ENCODE measurements at places on chromosomes 3 and 15.

GRCh38 chr3:96796101-96796500 is 18.3 kb upstream of the EPHA6 start:
- no peak for DNase-seq

DNA sequence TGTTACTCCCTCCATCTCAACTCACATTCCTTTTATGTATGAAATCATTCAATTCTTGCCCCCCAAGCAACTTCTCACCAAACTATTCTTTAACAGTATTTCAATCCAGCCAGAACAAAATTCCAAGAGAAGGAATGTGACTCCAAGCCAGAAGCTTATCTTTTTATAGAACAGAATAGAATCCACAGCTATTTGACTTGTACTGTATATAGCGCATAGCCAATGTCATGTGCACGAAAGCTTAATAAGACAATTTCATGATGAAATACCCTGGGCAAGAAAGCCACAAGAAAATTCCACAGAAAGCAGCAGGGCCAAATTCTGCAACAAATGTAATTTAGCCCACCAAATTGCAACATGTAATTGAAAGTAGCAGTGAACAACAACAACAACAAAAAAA is 127.6 kb upstream of the UBE2E2 start:
- no peak for DNase-seq

DNA sequence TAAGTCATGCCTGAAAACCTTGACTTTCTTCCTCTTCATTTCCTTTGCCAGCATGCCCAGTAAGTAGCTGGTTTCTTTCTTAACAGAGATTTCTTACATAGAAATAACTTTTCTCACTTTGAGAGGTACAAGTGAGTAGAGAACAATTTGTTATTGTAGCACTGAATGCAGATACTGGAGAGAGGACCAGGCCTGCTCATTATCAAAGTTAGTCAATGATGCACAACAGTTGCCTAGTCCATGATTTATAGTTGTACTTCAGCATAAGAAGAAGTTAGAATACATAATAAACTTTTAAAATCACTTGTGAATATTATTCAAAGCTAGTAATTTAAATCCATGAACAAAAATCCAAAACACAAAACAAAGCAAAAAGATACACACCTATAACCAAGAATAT is 213.0 kb downstream of the PCCB start:
- no peak for DNase-seq

GRCh38 chr3:186094271-186094670 is 14.6 kb downstream of the ETV5 start:
- DNase-seq: no peak

DNA sequence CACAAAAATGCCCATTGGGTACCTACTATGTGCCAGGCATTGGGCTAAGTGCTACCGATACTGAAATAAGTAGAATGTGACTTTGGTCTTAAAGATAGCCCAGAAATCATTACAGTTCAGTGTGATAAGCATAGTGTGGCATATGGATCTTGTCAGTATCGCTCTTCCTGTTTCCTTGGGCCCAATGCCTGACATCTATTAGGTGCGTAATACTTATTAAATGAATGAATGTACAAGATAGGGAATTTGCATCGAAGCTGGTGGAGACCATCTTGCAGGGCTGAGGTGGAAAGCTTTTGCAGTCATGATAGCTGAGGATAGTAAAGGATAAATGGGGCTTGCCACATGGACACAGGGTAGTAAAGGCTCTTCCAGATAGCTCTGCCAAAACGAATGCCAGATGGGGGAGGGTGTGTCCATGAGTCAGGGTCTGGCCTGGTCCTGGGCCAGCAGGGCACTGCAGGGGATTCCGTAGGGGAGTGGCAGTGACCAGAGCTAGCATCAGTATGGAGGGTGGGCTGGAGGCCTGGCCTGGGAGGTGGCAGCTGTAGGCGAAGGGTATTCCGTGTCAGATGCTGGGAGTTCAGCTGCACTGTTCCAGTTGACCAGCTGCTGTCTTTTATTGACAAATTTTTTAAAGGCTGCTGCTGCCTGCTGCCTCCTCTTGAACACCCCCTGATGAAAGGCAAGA is 23.5 kb downstream of the TSEN2 start:
- no peak for DNase-seq

DNA sequence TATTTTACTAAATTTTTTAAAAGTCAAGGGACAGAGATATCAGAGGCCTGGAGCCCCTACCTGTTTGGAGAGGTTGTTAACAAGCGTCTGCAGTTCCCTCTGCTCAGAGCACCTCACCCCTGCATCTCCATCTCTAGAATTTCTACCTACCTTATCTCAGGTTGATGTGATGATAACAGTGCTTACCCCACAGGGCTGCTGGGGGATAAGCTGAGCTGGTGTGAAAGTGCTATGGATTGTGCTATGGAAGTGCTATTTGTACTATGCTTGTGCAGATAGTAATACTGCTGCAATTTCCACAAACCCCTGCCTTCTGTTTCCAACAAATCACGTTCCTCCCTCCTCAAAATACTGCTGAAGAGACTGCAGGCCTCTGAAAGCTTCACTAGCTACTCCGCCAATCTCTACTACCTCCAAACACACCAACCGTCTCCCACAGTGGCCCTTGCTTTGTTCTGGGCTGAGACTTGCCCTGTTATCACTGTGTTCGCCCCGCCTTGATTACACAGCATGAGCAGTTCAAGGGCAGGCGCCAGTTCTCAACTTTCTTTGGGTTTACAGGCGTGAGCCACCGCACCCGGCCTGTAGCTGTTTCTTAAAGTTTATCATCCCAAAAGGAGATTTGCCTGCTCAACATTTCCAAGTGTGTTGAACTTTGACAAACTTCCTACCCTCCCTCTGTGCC is 28.4 kb upstream of the PARL start:
- no peak for DNase-seq

DNA sequence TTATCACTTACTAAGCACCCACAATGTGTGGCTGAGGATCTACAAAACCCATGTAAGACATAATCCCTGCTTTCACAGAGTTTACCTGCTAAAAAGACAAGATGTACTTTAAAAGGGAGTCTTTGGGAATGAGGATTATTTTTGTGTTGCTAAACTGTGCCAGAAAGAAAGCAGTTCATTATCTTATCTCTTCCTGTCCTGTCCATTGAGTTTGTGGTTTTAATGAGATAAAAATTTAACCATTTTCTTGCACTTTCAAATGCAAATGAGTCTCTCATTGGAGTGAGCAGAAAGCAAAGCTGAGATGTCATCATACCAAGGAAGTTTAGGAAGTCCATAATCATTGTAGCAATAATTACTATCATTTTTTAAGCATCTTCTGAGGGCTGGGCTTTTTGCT is 231.2 kb upstream of the ADAMTS9 start:
- DNase-seq: no peak

DNA sequence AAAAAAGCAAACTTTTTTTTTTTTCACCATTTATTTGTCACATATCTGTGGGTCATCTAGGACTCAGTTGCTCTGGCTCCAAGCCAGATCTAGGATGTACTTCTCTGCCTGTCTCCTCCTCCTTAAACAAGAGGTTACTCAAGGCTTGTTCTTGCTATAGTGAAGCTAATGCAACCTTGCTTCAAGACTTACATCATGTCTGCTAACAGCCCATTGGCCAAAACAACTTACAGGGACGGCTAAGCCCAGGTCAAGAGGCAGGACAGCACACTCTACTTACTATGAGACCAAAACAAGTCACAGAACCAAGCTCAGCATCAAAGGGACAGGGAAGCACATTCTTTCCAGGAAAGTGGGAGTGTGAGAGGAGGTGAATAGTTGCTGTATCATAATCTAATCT is 123.8 kb upstream of the BNIP2 start:
- no peak for DNase-seq

GRCh38 chr3:171351676-171352075 is 108.5 kb downstream of the TNIK start:
- no peak for DNase-seq

DNA sequence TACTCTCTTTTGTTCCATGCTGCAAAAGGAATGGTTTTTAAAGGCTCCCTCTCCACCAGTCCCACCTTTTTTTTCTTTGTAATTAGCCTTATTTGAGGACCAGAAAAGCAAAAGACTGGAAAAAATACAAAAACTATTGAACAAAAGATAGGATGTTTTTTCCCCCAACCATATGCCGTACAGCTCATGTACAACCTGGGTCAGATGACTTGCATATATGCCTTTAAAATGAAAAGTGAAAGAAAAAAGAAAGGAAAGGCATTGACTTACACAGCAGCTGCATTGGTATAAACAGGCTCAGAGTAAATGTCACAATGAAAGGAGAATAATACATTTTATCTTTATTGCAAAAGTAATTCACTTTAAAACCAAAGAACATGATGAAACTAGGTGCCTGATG is 69.5 kb upstream of the CMC1 start:
- no peak for DNase-seq

DNA sequence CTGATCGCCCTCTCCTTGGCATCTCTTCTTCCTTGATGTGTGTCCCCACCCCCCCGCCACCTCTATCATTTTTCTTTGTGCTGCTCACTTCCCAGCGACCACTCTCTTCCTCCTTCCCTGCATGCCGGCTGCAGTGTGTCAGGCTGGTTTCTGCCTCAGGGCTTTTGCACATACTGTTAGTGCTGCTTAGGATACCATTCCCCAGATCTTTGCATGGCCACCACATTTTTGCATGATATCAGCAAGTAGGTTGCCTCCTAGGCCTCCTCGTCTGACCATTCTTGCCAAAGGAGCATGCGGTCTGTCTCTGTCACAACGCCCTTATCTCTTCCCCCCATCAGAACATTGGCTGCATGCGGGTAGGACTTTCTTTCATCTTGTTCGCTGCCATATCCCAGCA is 12.5 kb downstream of the FBLN2 start:
- no peak for DNase-seq

DNA sequence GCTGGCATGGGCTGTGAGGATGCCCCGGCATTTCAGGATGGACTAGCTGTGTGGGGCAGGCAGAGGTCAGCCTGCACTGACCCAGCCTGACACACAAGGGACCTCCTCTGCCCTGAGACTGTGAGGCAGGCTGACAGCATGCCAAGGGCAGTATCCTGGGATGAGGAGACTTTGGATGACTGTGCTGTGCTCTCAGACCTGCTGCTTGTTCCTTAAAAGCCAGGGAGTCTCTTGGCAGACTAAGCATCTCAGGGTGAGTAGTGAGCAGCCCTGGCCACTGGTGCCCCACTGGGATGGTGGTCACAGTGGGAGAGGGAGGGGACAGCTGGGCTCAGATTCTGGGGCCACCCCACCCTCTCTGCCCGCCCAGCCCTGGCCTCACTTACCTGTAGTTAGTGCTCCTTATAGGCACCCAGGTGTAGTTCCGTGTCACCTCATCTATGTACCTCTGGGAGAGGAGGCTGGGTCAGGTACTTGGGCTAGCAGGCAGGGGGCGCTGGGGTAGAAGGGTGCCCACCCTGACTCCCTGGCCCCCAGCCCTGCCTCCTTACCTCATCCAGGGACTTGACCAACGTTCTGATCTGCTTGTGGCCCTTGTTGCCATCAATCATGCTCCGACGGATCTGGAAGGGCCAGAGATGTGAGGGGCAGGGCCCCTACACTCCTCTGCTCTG is 16.1 kb upstream of the TMEM115 start:
- no peak for DNase-seq

- DNase-seq: no peak
These were observed 108.1 kb downstream of the TPRA1 start for GRCh38 chr3:127482216-127483004.

GRCh38 chr15:63990454-63990853 is 55.8 kb downstream of the DAPK2 start:
- DNase-seq: no peak

DNA sequence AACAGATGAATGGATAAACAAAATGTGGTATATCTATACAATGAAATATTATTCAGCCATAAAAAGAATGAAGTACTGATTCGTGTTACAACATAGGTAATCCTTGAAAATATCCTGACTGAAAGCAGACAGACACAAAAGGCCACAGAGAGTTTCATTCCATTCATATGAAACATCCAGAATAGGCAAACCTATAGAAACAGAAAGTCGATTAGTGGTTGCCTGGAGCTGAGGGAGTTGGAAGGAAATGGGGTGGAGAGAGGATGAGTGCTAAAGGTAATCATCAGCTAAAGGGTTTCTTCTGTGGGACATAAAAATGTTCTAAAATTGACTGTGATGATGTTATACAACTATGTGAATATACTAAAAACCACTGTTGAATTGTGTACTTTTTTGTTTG is 22.9 kb downstream of the FOXP1 start:
- no peak for DNase-seq

- no peak for DNase-seq
These were observed 84.7 kb upstream of the LMCD1 start for GRCh38 chr3:8416965-8417364.

GRCh38 chr15:91258415-91258759 is 158.3 kb downstream of the SV2B start:
- no peak for DNase-seq

- DNase-seq: no peak
These were observed 197.0 kb upstream of the ZPLD1 start for GRCh38 chr3:102237838-102238237.

DNA sequence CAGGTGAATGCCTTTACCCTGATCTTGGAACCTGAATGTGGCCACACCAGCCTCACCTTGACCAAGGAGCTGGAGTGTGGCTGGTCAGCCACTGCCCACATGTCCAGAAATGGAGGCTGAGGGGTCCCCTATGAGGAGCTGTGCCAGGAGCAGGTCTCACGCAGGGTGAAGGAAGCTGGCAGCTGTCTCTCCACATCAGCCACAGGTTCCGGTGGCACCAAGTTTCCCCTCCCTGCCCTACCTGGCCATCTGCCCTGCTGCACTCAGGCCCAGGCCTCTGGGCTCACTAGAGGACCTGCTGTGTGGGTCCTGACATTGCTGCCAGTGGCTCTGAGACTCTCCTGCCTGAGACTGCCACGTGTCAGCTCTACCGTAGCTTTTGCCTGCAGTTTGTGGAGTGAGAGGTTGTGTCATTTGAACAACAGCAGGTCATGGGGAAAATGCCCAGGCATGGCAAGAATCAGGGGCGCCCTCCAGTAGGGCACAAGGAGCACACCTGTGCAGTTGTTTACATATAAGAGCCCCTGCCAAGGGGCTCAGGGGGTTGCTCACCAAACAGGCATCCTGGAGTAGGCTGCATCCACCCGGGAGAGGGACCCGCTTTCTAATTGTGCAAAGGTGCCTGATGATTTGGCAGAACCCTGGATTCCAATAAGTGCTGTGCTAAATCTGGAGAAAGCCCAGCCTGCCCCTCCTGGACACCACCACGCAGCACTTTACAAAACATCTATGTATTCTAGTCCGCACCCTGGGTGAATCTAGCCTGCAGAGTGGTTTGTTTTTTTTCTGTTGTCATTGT is 258.5 kb upstream of the TLE3 start:
- no peak for DNase-seq

DNA sequence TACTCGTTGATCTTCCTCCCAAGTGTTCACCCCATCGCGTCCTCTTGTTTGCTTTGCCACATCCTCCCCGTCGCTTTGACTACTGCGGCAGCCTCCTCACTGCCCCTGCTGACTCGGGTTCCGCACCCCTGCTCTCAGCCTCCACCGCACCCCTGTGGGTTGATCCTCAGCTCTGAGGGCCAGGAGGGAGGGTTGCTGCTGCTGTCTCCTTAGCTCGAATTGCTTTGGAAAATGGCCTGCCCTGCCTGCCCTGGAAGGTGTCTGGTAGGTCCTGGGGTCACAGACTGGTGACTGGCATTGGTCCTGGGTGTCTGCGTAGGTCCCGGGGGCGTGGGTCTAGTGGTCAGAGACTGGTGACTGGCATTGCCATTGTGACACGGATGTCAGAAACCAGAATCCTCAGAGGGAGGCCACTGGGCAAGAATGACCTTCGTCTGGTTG is 9.4 kb downstream of the MUC4 start:
- DNase-seq: no peak

GRCh38 chr3:142088522-142088921 is 60.8 kb downstream of the TFDP2 start:
- DNase-seq: no peak

- no peak for DNase-seq
These were observed 293.5 kb downstream of the KBTBD8 start for GRCh38 chr3:67291287-67292252.
